ENCODE measurements at places on chromosomes 3 and 15.

- DNase-seq, result no peak
Measured at GRCh38 chr3:130707902-130708601, 38.6 kb downstream of the PIK3R4 start.

DNA sequence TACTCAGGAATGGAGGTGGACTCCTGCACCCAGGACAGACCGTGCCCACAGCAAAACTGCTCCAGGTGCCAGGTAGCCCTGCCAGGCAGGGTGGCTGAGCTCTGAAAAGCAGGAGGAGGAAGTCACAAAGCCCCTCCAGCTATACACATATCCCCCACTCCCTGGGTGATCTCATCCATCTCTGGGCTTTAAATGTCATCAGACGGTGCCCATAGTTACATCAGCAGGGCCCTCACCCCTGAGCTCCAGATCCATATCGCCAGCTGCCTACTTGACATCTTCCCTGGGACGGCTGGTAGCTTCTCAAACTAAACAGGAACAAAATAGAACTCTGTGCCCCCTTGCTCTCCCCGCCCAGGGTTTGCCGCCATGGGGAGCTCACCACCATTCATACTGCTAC, 87.7 kb downstream of the MEGF11 start:
- DNase-seq, result no peak

- DNase-seq, result no peak
Measured at GRCh38 chr3:114374433-114374990, 80.7 kb downstream of the TIGIT start.

GRCh38 chr3:167166594-167167253, 213.4 kb downstream of the ZBBX start:
- no peak for DNase-seq

GRCh38 chr15:85630311-85630710, 164.4 kb downstream of the KLHL25 start:
- DNase-seq, result no peak

GRCh38 chr3:66342717-66343356, 122.0 kb downstream of the SLC25A26 start:
- no peak for DNase-seq

GRCh38 chr3:74023395-74023794, 398.7 kb upstream of the PDZRN3 start:
- DNase-seq, result no peak

- DNase-seq, result no peak
Measured at GRCh38 chr3:23052208-23052607, 150.9 kb upstream of the UBE2E2 start.

- no peak for DNase-seq
Measured at GRCh38 chr3:38581774-38582173, 67.7 kb downstream of the SCN5A start.

- DNase-seq, result no peak
Measured at GRCh38 chr3:15805756-15806266, 8.0 kb upstream of the ANKRD28 start.

- DNase-seq, result no peak
Measured at GRCh38 chr15:68276668-68277067, 877 bp upstream of the FEM1B start.

DNA sequence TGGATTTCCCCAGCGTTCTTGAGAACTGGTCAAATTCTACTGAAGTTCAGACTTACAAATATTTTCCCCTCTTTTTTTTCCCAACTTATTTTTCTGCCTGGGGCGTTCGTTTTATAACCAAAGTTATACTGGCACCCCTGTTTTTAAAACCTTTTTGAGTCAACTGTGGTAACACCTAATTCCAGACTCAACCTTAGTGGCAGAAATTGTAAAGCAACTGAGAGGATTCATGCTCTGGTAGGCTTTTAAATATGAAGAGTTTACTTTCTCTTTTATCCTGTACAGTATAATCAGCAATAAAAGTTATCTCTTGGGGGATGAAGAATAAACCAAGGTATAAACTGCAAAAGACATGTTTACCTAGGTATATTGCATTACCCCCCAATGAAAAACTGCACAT, 2.3 kb downstream of the IL5RA start:
- DNase-seq, result no peak

- no peak for DNase-seq
Measured at GRCh38 chr15:88489321-88489720, 21.8 kb downstream of the MRPS11 start.

DNA sequence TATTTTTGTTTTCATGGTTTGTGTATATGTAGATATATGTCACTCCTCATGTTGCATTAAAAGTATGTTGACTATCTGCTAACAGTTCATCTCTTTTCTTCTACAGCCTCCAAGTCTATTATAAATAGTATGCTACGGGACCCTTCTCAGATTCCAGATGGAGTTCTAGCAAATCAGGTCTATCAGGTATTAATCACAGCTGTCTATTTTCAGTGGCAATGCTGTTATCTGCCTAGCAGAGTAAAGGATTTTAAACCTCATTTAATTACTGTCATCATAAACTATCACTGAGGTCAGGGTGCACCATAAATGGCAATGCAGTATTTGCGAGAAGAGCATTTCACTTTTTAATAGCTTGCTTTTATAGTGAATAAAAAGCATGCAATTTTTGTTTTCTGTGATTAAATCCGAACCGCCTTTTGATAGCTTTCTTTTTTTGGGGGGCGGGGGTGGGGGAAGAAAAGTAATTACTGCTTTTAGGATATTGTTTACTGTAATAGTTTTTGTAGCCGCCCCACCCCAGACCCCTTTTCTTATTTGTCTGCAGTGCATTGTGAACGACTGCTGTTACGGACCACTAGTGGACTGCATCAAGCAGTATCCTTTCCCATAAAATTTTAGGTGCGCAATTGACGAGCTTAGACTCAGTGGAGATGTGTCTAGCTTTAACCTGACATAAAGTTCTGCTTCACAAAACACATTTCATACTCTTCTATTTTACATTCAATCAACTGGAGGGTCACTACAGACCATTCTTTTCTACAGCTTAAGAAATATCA, 112.3 kb downstream of the CDIN1 start:
- DNase-seq, result no peak

DNA sequence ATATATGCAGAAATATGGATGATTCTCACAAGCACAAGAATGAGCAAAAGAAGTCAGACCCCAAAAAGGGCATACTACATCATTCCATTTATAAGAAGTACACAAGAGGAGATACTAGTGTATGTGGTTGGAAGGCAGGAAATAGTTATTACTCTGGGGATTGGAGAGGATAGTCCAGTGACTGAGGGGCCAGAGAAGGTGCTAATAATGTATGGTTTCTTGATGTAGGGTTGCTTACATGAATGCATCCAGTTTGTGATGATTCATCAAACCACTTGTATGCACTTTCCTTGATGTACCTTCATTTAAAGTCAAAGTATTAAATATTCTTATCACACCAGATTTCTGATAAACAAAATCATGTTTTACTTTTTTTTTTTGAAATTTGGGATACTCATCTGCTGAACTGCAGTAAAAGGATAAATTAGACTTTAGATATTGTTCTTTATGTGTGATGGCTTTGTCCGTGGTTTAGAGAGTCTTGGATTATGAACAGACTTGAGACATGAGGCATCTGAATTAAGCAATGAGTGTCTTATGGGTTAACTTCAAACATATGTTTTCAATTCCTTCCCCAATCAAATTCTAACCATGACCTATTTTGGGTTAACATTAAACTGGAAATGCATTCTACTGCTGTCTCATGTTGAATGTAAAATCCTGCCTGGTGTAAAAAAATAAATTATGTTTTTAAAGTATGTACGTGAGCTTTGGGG, 171.2 kb downstream of the SEMA6D start:
- no peak for DNase-seq

Measured in stimulated activated CD4-positive, alpha-beta T cell treated with anti-CD3 and anti-CD28 coated beads, Interleukin-4, amount 100 ng/mL, for 4 hours (primary cell).